ENCODE measurements at places on chromosomes 12 and 14.

- peak; percentile 62 for ATAC-seq
These were observed 110.3 kb downstream of the SINHCAF start for GRCh38 chr12:31215518-31216232.

DNA sequence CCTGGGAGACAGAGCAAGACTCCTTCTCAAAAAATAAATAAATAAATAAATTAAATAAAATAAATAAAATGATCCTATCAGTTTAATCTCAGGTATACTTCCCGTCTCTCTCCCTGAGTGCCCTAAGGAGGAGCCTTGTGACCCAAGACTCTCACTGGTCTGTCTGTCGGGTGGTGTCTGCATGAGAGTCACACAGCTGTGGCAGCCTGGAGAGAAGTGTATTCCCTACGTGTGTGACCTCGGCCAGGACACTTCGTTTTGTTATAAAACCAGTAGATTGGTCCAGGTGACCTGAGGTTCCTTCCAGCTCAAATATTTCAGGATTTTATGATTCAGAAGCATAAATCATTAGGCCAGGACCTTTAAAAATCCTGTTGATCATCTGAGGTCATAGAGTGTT, 4.8 kb downstream of the SYNE3 start:
- ATAC-seq: no peak

GRCh38 chr14:50037852-50038251, 78.5 kb downstream of the VCPKMT start:
- ATAC-seq: no peak

DNA sequence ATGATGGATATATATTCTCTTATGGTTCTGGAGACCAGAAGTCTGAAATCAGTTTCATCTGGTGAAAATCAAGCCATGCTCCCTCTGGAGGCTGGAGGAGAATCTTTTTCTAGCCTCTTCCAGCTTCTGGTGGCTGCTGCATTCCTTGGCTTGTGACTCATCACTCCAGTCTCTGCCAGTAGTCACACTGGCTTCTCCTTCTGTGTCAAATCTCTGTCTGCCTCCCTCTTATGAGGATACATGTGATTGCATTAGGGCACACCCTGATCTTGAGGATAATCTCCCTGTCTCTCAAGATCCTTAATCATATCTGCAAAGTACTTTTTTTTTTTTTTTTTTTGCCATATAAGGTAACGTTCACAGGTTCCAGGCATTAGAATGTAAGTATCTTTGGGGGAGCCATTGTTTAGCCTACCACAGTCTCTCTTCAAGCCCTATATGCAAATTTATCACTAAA, 17.7 kb downstream of the DNAL1 start:
- ATAC-seq: peak; percentile 100

All from motor neuron (in vitro differentiated cells).